NCI-H510A (cell line): ENCODE measurements at places on chromosomes 5 and 9.

DNA sequence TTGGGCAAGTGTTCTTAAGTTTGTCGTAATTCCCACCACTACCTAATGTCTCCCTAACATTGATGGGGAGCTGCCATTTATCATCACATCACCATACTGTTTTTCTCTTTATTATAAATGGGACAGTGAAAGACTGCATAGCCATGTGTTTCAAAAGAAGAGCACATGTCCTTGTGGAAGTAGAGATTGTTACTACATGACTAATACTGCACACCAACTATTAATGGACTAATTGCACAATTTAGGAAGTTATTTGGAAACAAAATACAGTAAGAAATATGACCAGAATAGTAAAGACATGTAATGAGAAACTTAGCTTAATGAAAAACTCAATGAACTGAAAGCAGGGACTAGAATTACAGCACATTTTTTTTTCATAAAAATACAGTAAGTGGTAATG, 12.0 kb upstream of the ELOVL7 start:
- no peak for DNase-seq

GRCh38 chr5:163385271-163385670, 52.1 kb upstream of the CCNG1 start:
- DNase-seq, result no peak

GRCh38 chr5:62600560-62601252, 22.1 kb downstream of the LRRC70 start:
- DNase-seq, result no peak

- no peak for DNase-seq
Measured at GRCh38 chr5:130874861-130875417, 290.1 kb downstream of the HINT1 start.

DNA sequence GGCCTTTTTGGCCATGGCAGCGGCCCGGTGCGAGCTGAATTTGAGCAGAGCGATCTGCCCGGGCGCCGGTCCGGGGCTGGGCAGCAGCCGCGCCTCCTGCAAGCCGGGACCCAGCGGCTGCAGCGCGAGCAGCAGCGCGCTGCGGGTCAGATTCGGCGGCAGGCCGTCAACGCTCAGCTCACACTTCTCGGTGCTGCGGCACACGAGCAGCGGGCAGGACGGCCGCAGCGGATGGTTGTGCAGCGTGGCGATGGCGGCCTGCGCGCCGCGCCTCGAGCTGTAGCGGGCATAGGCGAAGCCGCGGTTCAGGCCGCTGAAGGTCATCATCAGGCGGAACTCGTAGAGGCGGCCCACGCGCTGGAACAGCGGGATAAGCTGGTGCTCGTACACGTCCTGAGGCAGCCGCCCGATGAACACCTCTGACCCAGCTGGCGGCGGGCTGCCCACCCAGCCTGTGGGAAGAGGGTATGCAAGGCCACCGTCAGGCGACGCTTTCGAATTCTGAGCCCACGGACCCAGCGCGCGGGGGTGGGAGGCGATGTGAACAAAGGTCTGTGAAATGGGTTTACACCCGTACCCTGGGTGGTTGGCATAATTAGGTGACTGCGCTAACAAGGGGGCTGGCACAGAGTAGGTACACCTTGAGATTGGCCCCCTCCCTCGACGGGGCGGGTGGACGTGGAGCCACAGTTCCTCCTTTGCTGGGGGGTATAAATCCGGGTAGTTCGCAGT, 755 bp downstream of the DND1 start:
- DNase-seq, result no peak
